ENCODE measurements at places on chromosomes 3 and 15.

GRCh38 chr3:86245360-86245759, 745.6 kb downstream of the VGLL3 start:
- DNase-seq = no peak

DNA sequence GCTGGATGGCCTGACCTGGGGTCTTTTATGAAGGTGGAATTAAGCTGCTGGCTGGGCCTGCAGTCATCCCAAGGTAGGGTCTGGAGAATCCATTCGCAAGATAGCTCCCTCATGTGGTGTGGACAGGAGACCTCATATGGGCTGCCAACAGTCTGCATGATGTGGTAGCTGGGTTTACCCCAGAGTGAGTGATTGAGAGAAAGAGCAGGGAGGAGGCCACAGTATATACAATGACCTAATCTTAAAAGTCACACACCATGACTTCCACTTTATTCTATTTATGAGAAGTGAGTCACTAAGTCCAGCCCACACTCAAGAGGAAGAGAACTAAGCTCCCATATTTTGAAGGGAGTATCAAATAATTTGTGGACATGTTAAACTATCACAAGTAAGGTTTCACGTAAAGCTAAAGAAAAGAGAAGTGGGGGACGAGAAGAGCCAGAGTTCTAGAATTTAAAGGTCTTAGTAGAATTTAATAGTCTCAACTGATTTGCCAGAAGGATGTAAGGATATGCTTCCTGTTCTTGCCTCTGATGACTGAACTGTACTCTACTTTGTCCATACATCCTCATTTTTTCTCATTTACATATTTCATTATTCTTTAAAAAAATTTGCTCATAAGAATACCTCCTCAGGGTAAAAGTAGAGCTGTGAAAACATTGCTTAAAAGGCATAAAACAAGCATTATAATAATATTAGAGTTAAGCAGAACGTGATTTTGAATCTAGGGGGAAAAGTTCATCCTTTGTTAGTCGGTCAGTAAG, 184.4 kb downstream of the PEX5L start:
- DNase-seq = no peak

DNA sequence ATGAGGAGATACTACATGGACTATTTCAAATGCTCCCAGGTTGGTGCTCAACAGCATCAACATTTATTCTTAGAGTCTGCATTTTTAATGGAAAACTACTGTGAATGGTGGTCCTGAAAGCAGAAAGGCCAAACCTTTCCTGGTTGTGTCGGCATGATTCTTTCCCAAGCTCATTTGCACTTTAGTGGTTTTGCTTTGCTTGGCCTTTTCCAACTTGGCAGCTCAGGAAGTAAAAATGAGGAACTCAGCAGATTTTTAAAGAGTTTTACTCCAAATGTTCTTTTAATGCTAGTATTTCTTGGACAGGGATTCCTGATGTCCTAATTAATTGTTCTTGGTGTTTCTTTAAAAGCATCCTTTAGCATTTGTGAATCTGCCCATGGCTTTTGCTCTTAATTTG, 197.4 kb downstream of the SLC9A9 start:
- no peak for DNase-seq

- no peak for DNase-seq
These were observed 173.1 kb upstream of the CDIN1 start for GRCh38 chr15:36406366-36406765.

DNA sequence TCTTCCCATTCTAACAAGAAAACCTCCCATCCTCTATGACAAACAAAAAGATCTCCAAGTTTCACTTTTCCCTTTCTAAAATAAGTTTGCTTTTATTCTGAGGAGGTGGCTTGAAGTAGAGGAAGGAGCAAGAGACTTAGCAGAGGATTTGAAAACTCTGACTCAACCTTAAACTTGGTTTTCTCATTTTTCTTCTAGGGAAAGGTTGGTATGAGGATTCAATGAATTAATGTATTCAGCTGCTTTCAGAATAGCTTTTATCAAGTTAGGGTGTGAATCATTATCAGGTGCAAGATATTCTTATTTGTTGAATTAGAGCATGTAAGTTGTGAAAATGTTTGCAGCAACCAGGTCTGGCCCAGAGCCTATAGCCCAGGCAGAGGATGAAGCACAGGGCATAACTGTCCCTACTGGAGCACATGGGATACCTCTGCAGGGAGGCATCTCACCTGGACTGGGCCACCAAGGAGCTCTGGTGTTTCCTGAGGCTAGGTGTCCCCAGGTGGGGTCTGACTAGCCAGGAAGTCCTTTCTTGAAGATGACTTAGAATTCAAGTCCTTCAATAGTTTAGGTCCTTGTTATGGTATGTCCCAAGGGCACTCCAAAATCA, 42.3 kb downstream of the SATB1 start:
- DNase-seq = no peak

DNA sequence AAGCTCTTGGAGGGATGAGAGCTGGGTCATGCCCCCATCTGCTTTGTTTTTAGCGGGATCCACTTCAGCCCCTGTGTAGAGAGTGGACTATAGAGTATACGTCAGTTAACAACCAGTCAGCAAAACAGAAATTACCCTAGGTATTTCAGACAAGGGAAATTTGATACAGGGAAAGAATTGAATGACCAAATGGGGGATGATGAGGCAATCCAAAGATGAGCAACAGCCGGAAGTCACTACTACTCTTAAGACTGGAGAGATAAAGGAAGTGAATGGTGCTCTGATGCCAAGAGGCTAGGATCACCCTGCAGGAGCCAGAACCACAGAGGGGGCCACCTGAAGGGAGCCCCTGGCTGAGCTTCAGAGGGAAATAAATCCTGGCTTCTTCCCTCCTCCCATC, 1.7 kb upstream of the GPR62 start:
- no peak for DNase-seq

GRCh38 chr3:177058648-177059047, 138.6 kb downstream of the TBL1XR1 start:
- DNase-seq = no peak

DNA sequence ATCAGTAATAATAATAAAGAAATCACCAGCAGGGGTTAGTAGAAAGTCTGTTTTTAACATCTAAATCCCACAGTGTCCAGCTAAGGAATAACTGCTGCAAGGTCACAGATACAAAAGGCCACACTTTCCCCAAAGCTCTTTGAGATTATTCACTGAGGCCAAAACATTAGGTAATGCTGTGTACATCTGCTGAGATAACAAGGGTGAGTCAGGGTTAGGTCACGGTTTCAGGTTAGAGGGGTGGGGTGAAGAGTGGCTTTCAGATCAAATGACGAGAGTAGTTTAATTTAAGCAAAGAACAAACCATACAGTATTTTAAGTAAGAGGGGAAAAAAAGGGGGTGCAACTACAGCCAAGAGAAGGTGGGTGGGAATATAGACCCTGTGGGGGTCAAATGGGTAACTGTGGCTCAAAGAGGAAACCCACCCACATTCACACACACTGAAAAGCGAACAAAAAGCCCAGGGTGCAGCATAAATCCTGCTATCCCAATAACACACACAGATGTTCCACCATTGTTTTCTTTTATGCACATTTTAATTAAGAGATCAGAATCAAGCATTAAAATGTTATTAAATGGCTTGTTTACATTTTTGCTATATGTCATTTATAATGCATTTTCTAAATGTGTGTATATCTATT, 412.9 kb downstream of the TIGIT start:
- DNase-seq = no peak

DNA sequence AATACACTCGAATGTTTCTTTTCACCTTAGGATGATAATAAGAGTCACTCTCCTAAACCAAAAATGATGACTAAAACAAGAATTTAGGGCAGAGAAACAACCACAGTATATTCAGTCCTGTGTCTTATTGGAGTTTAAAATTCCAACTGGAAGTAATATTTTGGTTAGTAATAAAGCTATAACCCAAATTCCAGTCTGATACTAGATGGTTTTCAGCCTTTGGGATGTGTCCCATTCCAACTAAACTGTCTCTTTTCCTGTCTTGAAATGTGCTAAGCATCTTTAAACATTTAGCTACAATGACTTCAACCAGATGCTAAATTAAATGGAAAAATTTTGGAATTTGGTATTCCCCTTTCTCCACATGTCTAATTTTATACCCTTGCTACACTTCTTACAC, 510.0 kb downstream of the ROBO1 start:
- DNase-seq = no peak

DNA sequence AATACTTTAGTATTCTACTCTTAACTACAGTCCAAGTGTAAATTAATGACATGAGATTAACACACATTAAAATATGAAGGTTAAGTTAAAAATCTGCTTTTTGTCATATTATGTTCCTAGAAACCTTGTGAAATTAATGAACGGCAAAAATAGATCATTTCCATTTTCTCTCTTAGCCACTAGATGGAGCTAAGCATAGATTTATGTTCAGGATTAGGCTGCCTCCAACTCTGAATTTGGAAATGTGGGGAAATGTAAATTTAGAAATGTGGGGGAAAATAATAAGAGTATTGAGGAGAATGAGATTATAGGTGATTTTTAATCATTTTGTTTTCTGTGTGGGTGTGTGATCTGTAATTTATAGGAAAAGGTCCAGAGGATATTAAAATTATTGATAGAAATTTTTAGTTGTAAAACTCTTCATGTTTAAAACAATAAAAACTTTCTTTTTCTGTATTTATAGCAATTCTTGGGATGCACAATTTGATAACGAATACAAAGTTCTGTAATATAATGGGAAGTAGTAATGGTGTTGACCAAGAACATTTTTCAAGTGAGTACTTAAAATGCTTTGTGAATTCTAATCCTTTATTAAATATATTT, 59.2 kb downstream of the TMOD3 start:
- DNase-seq = no peak

GRCh38 chr15:48507416-48508065, 138.0 kb downstream of the FBN1 start:
- DNase-seq = no peak

- DNase-seq = no peak
These were observed 1105.8 kb downstream of the IGSF11 start for GRCh38 chr3:117928836-117929235.

DNA sequence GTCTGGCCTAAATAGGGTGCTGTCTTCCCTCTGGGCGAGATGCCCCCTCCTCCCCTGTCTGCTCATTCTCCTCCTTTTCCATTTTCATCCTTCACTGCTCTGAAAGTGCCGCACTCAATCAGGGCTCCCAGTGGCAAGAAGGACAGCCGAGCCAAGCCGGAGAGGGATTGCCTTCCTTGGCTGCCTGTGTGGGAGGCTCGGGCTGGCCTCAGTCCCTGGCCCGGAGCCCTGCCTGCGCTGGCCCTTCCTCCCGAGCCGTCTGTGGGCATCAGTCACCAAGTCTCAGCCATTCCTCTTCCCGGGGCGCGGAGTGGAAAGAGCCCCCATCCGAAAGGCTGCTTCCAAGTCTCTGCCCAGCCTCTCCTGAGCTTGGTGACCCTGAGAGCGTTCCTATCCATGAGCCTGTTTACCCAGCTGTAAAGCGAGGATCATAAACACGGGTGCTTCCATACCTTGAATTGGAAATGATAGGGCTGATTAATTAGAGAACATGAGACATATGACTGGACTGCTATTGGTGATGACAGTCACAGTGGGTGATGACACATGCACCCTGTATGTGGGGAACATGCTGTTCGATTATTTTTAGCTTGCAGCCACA, 59.1 kb upstream of the TLE3 start:
- DNase-seq = no peak

GRCh38 chr3:69665026-69665737, 74.1 kb upstream of the MITF start:
- DNase-seq = no peak

GRCh38 chr3:146093896-146094295, 67.1 kb downstream of the PLOD2 start:
- no peak for DNase-seq

DNA sequence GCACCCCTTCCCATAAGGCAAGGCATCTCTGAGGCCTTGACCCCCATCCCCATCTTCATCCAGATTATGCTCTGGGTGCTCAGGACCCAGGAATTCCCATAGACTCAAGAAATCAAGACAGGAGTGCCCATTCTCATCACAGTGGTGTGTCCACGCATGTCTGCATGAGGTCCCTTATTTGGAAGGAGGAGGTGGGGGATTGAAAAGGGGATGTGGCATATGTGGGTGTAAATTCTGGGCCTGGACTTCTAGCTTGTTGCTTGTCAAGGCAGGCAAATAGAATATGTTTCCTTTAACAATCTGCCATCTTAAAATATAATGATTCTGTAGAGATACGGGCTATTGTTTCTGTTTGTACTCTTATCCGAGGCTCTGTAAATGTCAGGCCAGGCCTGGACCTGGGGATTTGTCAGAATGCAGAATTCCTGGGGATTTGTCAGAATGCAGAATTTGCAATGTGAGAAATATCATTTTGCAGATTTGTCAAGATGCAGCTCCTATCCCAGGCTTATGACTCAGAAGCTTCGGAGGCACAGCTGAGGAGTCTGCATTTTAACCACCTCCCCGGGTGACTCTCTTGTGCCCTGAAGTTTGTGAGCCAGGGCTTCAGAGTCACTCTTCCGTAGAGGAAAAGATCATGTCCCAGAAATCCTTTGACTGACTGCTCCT, 157.8 kb downstream of the SV2B start:
- DNase-seq = no peak

- no peak for DNase-seq
These were observed 50.2 kb upstream of the NSMCE3 start for GRCh38 chr15:29319823-29320222.

DNA sequence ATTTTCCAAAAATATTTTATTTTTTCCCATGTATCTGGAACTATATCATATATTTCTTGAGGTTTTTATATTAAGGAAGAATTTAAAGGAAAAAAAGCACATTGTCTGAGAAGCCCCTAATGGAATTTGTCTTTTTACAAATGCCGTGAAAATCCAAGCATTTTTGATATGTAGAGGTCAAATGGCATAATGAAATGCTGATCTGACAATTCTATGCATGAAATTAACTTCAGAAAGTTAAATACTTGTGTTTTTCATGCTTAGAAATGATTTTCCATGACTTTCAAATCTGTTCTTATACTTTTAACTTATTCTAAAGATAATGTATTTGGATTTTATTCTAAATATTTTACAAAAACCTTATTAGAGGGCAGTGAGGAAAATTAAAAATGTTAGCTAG, 119.2 kb downstream of the NR1I2 start:
- DNase-seq = no peak

- DNase-seq = no peak
These were observed 14.4 kb upstream of the CCDC39 start for GRCh38 chr3:180693656-180694055.

GRCh38 chr3:28206479-28206878, 34.9 kb upstream of the CMC1 start:
- DNase-seq = no peak

DNA sequence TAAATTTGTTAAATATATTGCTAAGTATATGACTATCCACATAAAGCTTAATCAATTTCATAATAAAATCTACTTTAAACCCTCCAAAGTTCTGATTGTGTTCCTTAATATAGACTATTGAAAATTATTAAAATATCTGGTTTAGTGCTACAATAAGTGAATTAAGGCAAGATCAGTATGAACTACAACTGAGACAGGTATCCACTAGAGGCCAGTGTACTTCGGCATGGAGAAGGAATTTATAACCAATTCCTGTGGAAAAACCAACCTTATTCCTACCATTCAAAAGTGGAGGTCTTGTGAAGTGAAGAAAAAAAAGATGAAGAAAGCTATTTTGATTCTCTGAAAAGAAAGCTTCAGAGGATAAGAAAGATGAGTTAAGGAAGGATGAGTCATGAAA, 237.7 kb downstream of the SUCLG2 start:
- no peak for DNase-seq
